ENCODE measurements at places on chromosomes 3 and 15.

DNA sequence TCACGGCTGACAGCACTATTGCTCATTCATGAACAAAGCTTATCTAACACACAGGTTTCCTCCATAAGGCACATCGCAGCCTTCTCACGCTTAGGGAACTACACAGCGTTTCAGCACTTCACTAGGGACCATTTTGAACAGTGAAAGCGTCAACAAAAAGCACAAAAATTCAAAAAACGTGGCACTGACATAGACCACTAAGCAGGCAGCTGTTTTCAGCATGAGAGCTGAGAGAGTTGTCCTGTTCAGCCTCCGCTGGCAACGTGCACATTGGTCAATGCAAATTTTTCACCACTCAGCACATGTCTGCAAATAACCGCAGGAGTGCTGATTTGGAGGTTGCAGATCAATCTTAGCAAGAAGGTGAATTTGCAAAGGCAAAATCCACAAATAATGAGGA lies 109.2 kb downstream of the LRRK1 start:
- DNase-seq, result no peak

DNA sequence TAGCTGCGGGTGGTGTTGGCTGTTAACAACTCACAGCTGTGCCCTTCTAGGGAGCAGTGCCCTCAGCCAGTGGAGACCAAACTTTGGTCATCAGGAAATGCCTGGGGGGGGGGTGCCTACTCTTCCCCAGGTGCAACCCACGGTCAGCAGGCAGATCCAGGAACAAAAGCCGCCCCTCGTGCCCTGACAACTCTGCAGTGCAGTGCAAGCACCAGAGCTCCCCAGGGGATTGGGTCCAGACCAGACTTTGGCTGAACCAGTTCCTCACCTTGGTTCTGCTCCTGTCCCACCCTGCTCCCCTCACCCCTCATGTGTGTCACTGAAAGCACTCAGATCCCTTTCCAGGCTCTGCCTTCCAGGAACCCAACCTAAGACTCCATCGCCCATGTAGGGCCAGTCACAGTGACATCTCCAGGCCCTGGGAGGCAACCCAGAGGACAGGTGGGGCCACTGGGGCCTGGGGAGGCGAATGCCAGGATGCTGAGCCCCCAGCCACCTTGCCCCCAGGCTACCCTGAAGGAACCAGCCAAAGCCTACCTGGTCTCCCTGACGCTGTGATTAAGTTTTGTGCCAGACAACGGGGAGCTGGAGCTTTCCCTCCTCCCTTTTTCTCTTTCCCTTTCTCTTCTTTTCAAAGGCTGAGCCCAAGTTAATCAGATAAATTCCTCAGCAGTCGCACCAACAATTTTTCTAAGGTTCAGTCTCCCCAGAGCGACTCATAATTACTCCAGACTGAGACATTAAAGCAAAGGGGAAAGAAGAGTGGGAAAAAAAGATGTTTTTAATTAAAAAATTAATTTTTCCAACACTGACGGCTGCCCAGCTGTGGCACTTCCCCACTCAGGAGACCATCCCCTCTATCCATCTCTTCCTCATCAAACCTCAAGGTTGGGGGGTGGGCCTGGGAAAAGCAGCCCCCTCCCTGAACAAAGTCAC lies 207.5 kb upstream of the LINGO1 start:
- DNase-seq, result no peak

- DNase-seq, result no peak
These were observed 357.2 kb downstream of the ZNF385D start for GRCh38 chr3:21393683-21394311.

- DNase-seq, result no peak
These were observed 10.0 kb downstream of the DCP1A start for GRCh38 chr3:53337167-53337940.

DNA sequence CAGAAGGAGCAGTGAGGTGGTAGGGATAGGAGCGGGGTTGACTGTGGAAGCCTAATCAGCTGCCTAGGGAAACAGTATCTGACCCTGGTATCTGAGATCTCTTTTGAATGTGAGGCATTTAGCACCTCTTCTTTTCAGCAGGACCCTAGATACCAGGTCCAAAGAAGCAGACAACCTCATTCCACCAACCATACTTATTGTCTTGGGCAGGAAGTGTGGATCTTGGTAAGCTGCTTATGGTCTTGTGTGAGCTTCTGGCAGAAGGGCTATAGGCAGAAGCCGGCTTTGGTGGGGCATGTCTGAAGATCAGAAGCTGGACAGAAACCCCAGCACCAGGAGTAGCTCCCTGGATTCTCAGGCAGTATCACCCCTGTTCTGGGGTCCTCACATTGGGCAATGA lies 65.6 kb downstream of the TIPARP start:
- no peak for DNase-seq

GRCh38 chr15:77639431-77639830 lies 6.7 kb upstream of the LINGO1 start:
- no peak for DNase-seq

- no peak for DNase-seq
These were observed 27.1 kb upstream of the SLCO3A1 start for GRCh38 chr15:91826443-91826842.

GRCh38 chr3:62051506-62051905 lies 321.8 kb downstream of the FEZF2 start:
- no peak for DNase-seq

DNA sequence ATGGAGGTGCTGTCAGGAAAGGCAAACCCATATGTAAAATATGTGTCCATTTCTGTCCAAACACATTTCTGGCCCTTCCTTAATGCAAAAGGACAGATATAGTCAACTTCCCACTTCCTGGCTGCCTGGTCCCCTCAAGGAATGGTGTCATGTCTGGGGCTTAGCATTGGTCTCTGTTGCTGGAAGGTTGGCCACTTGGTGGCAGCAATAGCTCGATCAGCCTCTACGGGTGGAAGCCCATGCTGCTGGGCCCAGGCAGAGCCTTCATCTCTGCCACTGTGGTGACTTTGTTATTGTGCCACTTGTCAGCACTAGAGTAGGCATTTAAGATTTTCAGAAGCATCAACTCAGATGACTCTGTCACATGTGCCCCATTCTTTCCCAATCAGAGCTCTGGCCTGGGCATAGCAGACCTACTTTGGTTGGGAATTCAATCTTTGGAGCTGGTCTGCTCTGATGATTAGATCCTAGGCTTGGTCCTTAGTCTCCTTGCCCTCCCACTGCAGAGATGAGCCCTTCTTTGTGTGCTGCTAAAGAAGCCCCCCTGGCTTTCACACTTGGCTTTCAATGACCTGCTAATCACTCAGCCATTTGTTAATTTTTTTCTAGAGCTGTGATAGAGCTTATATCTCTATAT lies 51.0 kb upstream of the SPSB4 start:
- DNase-seq, result peak; percentile 1

GRCh38 chr3:83523470-83524073 lies 1435.2 kb upstream of the CADM2 start:
- DNase-seq, result peak; percentile 8

DNA sequence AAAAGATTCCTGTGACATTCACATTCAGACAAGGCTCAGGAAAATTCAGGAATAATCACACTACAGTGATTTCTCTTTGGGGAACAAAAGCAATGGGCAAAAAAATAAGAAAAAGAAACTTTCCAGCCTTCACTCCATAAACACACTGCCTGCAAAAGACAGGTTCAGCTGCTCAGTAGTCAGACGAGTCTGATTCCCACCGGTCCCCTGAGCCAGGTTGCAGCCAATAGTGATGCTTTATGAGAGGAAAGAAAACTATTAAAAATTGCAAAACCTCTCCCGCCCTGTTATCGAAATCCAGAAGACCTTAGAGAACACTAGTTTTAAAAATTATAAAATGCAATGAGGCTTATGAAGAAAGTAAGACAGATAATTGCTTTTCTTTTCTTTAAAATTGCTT lies 8.5 kb downstream of the PLCH1 start:
- DNase-seq, result no peak

- no peak for DNase-seq
These were observed 48.3 kb upstream of the B3GALNT1 start for GRCh38 chr3:161153480-161153879.

- no peak for DNase-seq
These were observed 714.9 kb downstream of the OTOL1 start for GRCh38 chr3:162211470-162211869.

- DNase-seq, result no peak
These were observed 35.0 kb downstream of the GSK3B start for GRCh38 chr3:120059081-120059864.

- DNase-seq, result no peak
These were observed 3.3 kb upstream of the PAQR9 start for GRCh38 chr3:142966808-142967207.

- DNase-seq, result no peak
These were observed 26.4 kb downstream of the ACAA1 start for GRCh38 chr3:38110314-38111050.

DNA sequence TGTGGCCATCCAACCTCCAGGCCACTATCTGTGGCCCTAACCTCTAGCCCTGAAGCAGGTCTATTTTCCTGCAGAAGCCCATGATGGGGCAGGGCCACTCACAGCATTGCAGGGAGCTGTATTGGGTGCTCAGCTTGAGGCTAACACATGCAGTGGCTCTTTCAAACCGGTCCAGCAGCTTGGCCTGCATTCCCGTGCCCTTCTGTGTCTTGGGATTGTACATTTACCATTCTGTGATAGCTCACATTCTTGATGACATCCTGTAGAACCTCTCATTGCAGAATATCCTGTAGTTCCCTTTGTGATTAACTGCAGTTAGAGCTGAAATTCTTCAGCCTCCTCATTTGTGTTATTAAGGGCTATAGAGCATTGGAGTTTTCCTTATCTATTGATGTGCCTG lies 60.8 kb upstream of the ANKRD34C start:
- no peak for DNase-seq

DNA sequence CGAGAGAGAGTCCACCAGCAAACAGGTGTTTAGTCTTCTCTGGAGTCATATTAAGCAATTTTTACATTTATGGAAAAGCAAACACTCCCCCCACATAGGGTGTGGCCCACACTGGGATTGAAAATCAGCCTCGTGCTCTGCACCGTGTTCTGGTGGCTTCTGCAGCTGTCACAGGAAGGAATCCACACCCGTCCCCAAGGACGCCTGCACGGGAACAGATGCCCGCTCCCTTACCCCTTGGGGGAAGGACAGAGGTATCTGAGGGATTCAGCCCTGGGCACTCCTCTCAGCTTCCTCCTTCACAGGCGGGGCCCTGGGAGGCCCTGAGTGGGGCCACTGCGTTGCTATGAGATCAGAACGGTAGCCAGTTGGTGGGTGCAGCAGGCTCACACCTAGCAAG lies 27.8 kb downstream of the LIPC start:
- no peak for DNase-seq

- no peak for DNase-seq
These were observed 68.1 kb upstream of the PFN2 start for GRCh38 chr3:150038830-150039229.

DNA sequence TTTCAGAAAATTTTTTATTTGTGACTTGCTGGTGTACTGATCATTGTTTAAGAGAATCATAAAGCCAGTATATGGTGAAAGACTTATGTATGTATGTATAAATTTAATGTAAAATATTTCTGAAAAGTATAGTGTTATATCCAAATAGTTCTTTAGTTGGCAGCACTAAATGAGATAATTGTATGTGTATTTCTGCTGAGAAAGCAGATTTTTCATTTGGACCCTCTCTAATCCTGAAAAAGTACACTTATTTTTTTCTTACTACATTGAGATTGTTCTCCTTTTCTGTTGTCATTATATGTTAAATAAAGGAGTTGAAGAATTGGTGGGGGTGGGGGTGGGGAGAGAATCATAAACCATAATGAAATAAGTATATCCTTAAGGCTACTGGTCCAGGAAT lies 324.9 kb upstream of the SUCLG2 start:
- DNase-seq, result no peak

DNA sequence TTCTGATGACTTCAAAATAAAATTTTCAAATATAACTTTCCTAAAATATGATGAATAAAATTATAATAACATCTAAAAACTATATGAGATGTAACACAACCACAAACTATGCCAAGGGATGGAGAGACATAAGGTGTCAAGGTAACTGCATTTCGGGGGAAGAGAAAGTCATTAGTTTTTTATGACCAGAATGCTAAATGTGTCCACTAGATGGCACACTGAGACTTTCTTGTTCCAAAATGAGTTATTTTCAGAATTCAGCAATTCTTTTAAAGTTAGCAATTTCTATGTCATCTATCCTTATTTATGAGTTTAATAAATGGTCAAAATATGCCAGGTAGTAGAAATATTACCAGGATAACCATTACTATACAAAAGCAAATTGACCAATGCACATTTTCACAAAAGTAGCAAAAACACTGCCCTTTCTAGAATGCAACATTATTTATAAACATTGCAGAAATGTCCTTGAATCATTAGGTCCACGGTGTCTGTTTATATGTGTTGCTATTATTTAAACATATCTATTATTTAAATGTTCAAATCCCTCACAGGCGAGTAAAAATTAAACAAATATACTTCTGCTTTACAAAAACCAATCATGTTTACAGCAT lies 374.2 kb downstream of the PLCL2 start:
- DNase-seq, result no peak

DNA sequence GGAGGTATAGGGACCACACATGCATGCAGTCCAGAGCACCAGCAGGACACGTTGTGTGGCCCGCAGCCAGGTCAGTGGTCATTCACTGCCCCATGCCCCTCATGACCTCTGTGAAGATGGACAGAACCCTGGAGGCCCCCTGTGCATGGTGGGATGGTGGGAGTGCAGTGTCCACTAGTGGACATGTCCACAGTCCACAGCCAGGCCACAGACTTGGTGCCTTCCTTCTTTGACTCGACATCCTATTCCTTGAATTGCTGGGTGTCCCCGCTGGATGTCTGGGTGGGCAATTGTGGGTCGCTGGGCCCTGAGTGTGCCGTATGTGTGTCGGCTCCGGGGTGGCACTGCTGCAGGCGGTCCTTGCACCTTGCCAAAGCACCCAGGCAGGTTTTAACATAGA lies 35.7 kb downstream of the KLF15 start:
- DNase-seq, result no peak

- no peak for DNase-seq
These were observed 151.6 kb upstream of the UBE2E2 start for GRCh38 chr3:23051240-23052140.
